ENCODE measurements at places on chromosomes 3 and 15. TPM values are rescaled to one million over a fixed set of nuclear protein-coding genes. Genes with fewer than 3 reads are reported as not detected.

Gene CD200
- total RNA-seq = not detected

Gene SLC22A13
- not detected for total RNA-seq

Gene MAP6D1
- total RNA-seq = not detected

Gene ROBO2
- total RNA-seq = not detected

Gene CASR
- total RNA-seq = not detected

Gene TEX9
- total RNA-seq = not detected
